Uterus (tissue), 4 donors: ENCODE measurements at places on chromosomes 12 and 14. TPM values are rescaled to one million over a fixed set of nuclear protein-coding genes. Genes with fewer than 3 reads are reported as not detected.

WNT5B gene
- 20.9 TPM for total RNA-seq

ALKBH1 gene
- 18.3 TPM for total RNA-seq

TRHDE gene
- 0.77 TPM for total RNA-seq

NAA30 gene
- total RNA-seq, result 27.1 TPM

APOF gene
- not detected for total RNA-seq

PABPN1 gene
- 17.4 TPM for total RNA-seq

MUCL1 gene
- total RNA-seq, result not detected

CARMIL3 gene
- 0.48 TPM for total RNA-seq

KERA gene
- total RNA-seq, result not detected

NRIP2 gene
- total RNA-seq, result 2.4 TPM

STAB2 gene
- not detected for total RNA-seq

INHBE gene
- not detected for total RNA-seq

CMTM5 gene
- not detected for total RNA-seq

OR4K14 gene
- total RNA-seq, result not detected

TMEM229B gene
- total RNA-seq, result 4.7 TPM

GLIPR1L1 gene
- total RNA-seq, result not detected

OAS1 gene
- total RNA-seq, result 9.5 TPM

KRT85 gene
- total RNA-seq, result not detected

ADCY4 gene
- 65.1 TPM for total RNA-seq

OAS2 gene
- 18.1 TPM for total RNA-seq

DNA sequence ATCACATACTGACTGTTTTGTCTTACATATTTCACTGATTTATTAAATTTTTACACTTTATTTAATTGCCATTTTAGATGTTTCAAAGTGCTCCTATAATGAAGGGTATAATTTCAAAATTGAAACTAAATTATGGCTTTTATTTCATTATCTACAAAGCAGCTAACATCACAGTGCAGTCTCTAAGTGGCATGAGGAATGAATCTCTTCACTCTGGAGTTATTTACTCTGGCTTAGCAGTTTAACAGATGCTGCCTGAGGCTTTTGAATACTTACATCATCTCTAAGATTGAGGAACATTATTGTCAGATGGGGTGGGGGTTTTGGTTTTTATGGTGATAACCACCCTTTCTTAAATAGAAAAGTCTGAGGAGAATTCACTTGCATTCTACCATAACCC is 386.4 kb downstream of the TRHDE start:
- H3K4me3 ChIP-seq, result no peak overlapping the region
- no peaks in the 10 kb centered on the region for H3K4me1 ChIP-seq
- no peak overlapping the region for H3K27ac ChIP-seq
- no peaks in the 10 kb centered on the region for H3K27me3 ChIP-seq
- DNase-seq, result no peak

DNA sequence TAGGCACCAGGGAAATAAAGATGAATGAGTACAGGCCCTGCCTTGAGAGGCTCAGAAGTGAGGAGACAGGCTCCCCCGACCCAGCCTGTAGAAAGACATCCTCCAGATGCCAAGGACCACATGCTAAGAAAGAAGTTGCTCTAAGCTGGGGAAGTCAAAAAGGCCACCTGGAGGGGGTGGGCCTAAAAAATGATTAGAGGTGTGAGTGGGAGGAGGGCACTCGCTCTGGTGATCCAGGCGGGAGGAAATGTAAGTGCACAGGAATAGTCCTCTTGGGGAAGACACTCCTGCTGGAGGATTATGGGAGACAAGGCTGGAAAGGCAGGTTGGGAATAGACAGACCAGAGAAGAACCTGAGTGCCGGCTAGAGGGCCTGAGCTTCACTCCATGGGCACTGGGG is 32.2 kb downstream of the SMUG1 start:
- H3K4me3 ChIP-seq, result no peak overlapping the region
- H3K36me3 ChIP-seq, result no peaks in the 10 kb centered on the region
- H3K27ac ChIP-seq, result no peak overlapping the region
- no peaks in the 10 kb centered on the region for H3K27me3 ChIP-seq

- H3K36me3 ChIP-seq, result no peaks in the 10 kb centered on the region
- DNase-seq, result no peak
- no peaks in the 10 kb centered on the region for H3K27me3 ChIP-seq
- H3K4me1 ChIP-seq, result no peaks in the 10 kb centered on the region
These were observed 101.8 kb upstream of the EGLN3 start for GRCh38 chr14:34052658-34053014.

DNA sequence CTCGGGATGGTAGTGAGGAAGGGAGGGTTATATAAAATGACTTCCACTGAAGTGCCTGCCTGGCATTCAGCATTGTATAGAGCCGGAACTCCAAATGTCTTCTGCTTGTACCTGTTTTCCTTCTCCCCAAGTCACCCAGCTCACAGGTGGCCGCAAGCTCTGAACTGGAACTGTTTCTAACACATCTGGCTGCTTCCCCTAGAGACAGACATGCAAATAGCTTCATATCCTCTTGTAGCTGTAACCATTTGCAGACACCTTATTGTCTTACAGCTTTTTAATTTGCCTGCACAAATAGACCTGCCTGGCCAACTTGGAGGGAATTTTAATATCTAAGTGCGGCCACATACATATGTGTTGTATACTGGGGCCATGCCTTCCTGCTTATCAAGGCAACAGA is 126.0 kb downstream of the CHST11 start:
- H3K4me3 ChIP-seq, result no peak overlapping the region
- H3K27me3 ChIP-seq, result no peaks in the 10 kb centered on the region
- H3K4me1 ChIP-seq, result no peaks in the 10 kb centered on the region
- DNase-seq, result no peak
- no peak overlapping the region for H3K27ac ChIP-seq

DNA sequence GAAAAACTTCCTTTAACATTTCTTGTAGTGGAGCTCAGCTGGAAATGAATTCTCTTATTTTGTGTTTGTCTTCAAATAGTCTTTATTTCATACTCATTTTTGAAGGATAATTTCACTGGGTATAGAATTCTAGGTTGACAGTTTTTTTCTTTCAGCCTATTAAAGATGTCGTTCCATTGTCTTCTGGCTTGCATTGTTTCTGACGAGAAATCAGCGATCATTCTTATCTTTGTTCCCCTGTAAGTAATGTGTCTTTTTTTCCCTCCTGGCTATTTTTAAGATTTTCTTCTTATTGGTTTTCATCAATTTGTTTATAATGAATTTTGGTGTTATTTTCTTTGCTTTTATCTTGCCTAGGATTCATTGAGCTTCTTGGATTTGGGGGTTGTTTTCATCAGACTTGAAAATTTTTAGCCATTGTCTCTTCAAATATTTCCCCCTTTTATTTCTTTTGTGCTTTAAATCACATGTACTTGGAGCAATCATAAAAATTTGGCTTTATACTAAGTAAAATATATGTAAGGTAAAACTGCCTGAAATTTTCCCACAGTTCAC is 89.4 kb downstream of the UNC79 start:
- no peak overlapping the region for H3K27ac ChIP-seq
- DNase-seq, result no peak
- no peaks in the 10 kb centered on the region for H3K27me3 ChIP-seq

DNA sequence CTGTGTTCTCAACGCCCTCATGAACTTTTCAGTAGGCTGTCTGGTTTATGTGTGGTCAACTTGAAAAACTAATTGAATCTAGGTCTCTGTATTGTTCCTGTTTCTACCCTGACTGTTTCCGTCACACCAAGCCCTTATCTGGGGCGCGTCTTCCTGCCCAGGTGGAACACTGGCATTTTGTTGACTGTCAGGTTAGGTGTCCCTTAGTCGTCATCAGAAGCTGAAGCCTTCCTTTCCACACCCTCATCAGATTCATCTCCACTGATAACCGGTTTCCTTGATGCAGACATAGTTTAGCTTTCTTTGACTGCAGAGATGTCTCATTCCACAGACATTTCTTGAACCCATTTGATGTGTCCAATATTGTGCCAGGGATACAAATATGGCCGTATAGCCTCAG is 96.5 kb downstream of the DUSP16 start:
- H3K4me1 ChIP-seq, result no peaks in the 10 kb centered on the region
- H3K27ac ChIP-seq, result no peak overlapping the region
- no peak for DNase-seq
- no peak overlapping the region for H3K4me3 ChIP-seq

DNA sequence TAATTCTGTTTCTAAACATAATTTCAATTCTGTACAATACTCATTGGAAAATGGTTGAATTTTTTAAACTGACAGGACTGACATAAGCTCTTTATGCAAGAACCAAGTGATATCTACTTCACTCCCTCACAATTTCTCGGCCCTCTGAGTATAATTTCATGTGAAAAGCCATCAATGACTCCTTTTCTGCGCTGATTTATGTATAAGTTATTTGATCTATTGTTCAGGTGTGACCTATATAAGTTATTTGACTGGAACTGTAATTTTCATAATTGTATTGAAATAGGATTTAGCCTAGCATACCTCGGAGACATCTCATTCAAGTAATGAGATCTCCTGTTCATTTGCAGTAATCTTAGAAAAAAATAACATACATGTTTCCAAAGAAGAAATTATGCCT is 184.4 kb downstream of the SYT1 start:
- no peaks in the 10 kb centered on the region for H3K27me3 ChIP-seq
- no peaks in the 10 kb centered on the region for H3K36me3 ChIP-seq
- no peak overlapping the region for H3K4me3 ChIP-seq
- no peak for DNase-seq

GRCh38 chr14:64604001-64604400 is 54.2 kb downstream of the PPP1R36 start:
- H3K4me3 ChIP-seq, result no peak overlapping the region
- H3K27ac ChIP-seq, result no peak overlapping the region
- H3K4me1 ChIP-seq, result no peaks in the 10 kb centered on the region
- H3K27me3 ChIP-seq, result no peaks in the 10 kb centered on the region
- H3K36me3 ChIP-seq, result no peaks in the 10 kb centered on the region

- no peaks in the 10 kb centered on the region for H3K27me3 ChIP-seq
- no peaks in the 10 kb centered on the region for H3K4me1 ChIP-seq
- H3K4me3 ChIP-seq, result no peak overlapping the region
- H3K36me3 ChIP-seq, result no peaks in the 10 kb centered on the region
- DNase-seq, result no peak
- H3K27ac ChIP-seq, result no peak overlapping the region
These were observed 90.1 kb upstream of the KCNA1 start for GRCh38 chr12:4819654-4820053.

DNA sequence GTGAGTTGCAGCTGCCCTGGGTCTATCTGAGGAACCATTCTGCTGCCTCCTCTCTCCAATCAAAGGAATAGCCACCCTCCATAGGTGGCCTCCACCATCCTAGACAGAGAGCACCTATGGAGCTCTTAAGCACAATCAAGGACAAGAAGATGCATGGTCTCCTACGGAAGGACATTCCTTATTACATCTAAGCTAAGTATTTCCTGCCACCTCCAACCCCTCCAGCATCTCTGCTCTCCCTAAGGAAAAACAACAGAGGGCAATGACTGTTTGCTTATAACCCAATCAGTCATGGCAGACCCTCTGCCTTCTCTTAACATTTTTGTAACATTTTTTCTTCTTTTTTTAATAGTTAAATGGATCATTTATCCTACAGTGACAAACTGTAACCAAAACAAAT is 14.8 kb upstream of the OR6J1 start:
- H3K27ac ChIP-seq, result no peak overlapping the region
- no peak for DNase-seq
- H3K4me3 ChIP-seq, result no peak overlapping the region
- no peaks in the 10 kb centered on the region for H3K36me3 ChIP-seq

DNA sequence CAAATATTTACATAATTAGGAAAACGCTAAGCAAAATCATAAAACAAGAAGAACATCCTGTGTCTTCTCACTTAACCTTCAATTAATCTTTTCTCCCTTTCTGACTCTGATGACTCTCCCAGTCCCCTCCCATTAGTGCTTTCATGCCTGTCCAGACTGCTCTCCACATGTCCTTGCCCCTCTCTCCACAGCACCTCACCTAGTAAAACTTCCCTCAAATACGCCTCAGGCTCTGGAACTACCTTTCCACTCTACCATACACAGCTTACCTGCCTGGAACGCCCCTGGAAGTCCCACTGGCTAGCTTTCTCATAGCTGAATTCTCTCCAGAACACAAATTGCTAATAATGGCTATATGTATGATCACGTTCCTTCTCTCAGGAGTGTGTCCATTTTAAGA is 44.7 kb downstream of the SLC5A8 start:
- no peak for DNase-seq
- no peaks in the 10 kb centered on the region for H3K27me3 ChIP-seq
- no peaks in the 10 kb centered on the region for H3K4me1 ChIP-seq
- no peak overlapping the region for H3K27ac ChIP-seq
- H3K36me3 ChIP-seq, result no peaks in the 10 kb centered on the region
- no peak overlapping the region for H3K4me3 ChIP-seq

- no peak overlapping the region for H3K27ac ChIP-seq
- no peaks in the 10 kb centered on the region for H3K36me3 ChIP-seq
- H3K4me3 ChIP-seq, result no peak overlapping the region
- DNase-seq, result no peak
- H3K4me1 ChIP-seq, result no peaks in the 10 kb centered on the region
These were observed 18.2 kb upstream of the STRAP start for GRCh38 chr12:15863984-15864383.

DNA sequence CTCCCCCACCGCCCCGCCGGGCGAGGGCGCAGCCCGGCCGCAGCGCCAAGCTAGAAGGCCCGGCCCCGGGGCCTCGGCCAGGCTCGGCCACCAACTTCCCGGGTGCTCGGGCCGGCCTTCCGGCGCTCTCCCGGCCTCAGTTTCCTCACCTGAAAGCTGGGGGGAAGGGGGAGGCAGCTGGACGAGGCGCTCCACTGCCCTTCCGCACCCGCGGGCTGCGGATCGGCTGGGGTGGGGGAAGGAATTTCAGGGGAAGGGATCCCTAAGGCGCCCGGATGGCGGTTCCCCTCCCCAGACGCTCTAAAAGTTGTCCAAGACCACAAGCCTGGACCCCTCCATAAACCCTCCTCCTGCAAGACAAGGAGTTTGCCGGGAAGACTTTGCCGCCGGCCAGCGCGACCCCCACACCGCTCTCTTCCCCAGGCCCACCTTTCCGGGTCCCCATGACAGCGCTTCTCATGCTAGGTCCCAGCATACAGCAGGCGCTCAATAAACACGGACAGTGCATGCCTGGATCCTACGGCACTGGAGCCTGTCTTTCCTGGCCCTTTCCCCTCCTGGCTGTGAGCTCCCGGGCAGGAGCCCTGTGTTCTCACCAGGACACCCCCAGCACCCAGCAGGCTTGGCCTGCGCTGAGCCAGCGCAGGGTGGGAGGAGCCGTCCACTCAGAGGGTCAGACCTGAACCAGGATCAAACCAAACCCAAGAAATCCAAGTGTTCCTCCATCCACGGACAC is 18.1 kb downstream of the BEGAIN start:
- no peaks in the 10 kb centered on the region for H3K36me3 ChIP-seq
- no peaks in the 10 kb centered on the region for H3K27me3 ChIP-seq
- H3K4me3 ChIP-seq, result no peak overlapping the region

DNA sequence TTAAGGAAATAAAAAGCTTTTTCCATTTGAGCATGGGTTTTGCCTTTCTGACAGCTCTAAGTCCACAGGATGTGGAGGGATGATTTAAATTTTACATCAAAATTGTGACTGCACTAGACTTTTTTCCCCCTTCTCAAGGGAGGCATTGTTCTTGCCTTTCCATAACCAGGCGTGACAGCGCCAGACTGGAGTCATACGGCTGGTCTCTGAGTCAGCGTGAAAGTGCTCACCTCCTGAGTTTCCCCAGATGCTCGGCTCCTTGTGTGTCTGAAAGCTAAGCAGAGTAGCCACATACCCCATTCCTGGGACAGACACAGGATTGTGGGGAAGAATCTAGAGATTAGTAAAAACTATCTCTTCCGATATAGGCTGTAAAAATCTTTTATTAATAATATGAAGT is 43.1 kb downstream of the SOX5 start:
- no peak overlapping the region for H3K27ac ChIP-seq
- DNase-seq, result no peak
- no peaks in the 10 kb centered on the region for H3K4me1 ChIP-seq
- no peaks in the 10 kb centered on the region for H3K27me3 ChIP-seq
- no peaks in the 10 kb centered on the region for H3K36me3 ChIP-seq
